ENCODE measurements at places on chromosomes 3 and 15.

- DNase-seq = peak; percentile 33
These were observed 96.5 kb downstream of the FSIP1 start for GRCh38 chr15:39685999-39686613.

- no peak for DNase-seq
These were observed 69.9 kb downstream of the CDC25A start for GRCh38 chr3:48118322-48118721.

DNA sequence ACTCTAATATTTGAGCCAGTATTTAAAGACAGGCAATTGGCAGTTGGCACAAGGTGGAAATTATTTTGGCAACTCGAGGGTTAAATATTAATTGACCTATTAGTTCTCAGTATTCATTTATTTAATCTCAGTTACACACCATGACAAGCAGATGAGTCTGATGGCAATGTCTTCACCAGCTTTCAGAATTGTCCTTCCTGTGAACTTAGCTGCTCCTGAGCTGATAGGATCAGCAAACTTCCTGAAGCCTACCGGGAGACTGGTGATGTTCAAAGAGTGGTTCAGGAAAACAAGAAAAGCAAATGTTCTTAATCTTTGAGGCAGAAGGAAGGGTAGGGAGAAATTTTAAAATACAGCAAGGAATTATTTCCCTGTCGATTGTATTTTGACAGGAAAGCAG lies 522.2 kb downstream of the SOX2 start:
- no peak for DNase-seq

- DNase-seq = no peak
These were observed 21.8 kb upstream of the ATP13A5 start for GRCh38 chr3:193400304-193400703.

GRCh38 chr15:32849769-32850668 lies 132.2 kb downstream of the GREM1 start:
- no peak for DNase-seq

- DNase-seq = no peak
These were observed 40.9 kb upstream of the FBXL22 start for GRCh38 chr15:63556246-63556645.
